HFFc6 (cell line): ENCODE measurements at places on chromosomes 6 and 20. TPM values are rescaled to one million over a fixed set of nuclear protein-coding genes. Genes with fewer than 3 reads are reported as not detected.
A peak's percentile ranks its signal among the peaks of the same experiment; 100 is the strongest.

DNA sequence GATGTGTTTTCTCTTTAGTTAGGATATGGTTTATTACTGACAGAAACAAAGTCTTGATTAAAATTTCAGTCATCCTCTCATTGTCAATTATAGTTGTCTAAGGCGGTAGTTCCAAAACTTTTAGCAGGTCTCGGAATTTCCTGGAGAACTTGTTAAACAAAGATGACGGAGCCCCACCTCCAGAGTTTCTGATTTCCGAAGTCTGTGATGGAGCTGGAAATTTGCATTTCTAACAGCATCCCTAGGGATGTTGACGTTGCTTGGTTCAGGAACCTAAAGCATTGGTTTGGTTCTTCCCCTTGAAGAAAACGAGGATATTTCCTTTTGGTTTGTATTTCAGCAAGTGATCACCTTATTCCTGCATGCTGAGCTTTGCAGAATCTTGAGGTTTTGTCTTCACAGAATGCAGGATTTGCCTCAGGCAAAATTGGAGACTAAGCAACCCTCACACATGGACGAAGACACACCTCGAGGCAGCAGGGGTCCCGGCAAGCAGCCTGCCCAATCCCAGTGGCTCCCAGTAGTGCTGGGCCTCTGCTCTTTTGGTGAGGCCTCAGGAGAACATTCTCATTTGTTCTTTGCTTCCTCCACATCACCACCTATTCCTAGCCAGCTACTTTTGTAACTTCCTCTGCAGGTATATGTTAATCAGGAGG lies 187.1 kb upstream of the PHACTR1 start:
- no peak for DNase-seq

- no peak for DNase-seq
These were observed 896.7 kb upstream of the MAP3K7 start for GRCh38 chr6:91483415-91484105.

DNA sequence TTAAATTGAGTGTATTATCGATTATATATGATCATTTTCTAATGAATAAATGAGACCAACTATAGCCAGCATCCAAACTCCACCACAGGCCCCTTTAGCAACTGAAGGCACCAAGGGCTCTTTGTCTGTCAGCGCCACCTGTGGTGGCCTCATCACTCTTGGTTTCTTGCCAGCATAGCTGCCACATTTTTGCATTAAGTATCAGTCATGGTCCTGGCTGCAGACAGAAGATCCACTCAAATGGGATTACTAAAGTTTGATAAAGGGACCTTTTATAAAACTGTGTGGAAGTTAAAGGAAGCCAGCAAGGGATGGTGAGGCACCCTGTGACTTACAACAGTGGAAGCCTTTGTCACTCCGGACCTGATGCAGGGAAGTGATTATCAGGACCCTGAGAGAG lies 162.9 kb downstream of the C6orf118 start:
- no peak for DNase-seq

- DNase-seq, result no peak
These were observed 13.5 kb downstream of the EYA4 start for GRCh38 chr6:133254552-133255228.

DNA sequence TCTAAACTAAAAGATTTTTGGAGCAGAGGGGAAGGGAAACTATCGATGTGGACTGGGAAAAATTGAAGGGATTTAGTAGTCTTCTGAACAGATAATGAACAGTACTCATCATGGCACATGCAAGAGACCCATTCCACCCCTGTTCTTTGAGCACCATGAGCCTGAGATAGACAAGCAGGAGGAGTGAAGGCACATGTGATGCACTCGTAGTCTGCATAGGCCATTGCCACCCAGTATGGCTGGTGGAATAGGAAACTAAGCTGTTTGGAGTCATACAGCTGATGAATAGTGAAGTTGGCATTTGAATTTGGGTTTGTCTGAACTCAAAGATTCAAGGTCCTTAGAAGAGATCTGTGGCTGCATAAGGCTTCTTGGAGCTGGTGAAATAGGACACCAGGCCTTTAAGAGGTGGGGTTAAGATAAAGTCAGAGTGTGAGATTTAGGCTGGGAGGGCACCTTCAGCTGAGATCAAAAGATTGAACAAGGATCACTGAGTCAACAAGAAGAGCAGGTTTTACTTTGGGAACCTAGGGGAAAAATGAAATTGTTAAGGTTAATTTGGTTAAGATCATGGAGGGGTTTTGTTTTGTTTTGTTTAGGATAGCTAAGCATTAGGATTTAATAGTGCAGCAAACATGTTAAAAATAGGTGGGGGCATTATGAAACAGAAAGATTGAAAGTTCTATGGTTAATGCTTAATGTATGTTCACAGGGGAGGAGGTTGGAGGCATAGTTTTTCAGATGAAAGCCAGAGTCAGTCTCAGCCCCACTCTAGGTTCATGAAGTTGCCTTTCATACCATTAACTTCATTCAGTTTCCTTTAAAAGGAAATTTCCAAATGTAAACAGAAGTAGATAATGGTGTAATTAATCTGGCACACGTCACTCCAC lies 148.8 kb downstream of the ARID1B start:
- peak; percentile 2 for DNase-seq

DNA sequence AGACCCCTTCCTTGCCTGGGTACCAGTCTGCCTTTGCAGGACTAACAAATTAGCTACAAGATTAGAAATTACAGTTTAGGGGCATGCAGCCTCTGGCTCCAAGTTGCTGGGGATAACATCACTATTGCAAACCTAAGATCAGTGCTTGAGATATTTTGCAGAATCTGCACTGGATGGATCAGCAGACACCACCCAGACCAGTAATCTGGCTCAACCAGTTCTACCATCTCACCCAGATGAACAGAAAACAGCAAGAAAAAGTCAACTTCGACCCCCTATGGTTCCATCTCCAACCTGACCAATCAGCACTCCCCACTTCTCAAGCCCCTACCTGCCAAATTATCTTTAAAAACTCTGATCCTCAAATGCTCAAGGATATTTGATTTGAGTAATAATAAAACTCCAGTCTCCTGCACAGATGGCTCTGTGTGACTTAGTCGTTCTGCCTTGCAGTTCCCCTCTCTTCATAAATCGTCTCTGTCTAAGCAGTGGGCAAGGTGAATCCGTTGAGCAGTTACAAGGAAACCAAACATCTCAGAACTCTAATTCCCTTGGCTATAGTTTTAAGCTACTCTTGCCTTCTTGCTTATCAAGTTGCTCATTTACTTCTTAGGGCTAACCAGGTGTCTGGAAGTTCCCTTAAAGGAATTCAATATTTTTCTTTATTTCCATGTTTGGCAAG lies 16.1 kb upstream of the LMBRD1 start:
- DNase-seq, result no peak

DNA sequence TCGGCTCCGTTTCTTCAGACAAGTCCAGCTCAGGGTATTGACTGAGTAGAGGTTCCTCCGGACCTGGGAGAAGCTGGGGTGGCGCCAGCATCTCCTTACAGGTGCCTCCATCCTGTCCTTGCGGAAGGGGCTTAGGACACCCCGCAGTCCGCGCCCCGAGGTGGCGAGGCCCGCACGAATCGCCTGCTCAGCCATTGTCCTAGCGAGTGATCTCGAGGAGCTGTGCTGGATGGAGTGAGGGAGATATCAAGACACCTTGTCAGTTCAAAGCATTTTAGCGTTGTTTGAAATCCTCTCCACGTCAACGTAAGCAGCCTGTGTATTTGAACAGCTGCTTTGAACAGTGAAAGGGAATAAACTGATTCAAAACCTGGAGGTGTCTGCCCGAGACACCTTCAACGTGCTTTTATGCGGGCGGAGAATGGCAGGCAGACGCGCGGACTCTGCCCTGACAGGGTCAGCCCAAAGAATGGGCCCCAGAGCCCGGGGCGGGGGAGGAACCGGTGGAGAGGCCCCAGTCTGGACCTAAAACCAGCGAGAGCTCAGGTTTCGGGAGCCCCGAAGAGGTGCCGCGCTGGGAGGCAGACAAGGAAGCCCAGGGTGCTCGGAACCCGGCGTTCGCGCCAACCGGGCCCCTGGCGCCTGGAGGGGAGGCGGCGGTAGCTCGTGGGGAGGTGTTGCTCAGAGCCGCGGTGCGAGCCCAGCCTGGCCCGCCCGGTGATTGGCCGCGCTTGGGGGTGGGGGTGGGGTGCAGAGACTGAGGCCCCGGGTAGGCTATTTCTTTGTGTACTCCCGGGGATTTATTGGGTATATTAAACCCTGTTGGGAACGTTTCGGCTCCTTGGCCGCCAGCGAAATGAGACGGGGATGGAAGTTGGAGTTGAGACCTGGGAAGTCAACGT lies 3.1 kb upstream of the POU3F2 start:
- DNase-seq, result no peak

DNA sequence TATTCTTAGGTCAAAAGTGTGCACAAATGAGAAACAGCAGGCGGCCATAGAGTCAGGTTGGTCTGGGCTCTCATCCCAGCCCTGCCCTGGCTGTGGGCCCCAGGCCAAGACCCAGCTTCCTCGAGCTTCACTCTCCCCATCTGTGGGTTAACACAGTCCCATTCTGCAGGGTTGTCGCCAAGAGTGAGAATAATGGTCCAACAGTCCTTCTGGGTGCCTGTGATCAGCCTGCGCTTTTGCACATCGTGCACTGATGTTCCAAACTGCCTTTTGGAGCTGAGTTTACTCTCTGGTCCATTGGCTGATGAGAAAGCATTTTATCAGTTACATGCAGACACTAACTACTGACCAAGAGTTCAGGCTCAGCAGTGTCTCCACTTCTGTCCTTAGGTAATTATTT lies 82.6 kb downstream of the INSM1 start:
- DNase-seq, result no peak

DNA sequence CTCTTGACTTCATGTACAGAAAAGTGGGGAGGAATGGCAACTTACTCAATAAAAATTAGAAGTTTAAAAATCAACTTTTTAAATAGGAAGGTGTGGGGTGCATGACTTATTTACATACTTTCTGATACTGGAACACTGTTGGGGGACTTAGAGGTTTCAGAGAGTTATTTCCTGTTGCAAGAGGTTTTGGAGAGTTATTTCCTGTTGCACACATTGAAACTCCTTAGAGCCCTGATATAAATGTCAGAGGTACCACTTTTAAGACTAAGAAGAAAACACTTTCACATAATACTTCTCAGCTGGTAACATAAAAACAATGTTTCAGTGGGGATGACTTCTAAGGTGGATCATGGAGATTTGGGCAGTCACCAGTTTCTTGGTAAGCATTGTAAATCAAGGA lies 579.9 kb downstream of the MMUT start:
- no peak for DNase-seq

DNA sequence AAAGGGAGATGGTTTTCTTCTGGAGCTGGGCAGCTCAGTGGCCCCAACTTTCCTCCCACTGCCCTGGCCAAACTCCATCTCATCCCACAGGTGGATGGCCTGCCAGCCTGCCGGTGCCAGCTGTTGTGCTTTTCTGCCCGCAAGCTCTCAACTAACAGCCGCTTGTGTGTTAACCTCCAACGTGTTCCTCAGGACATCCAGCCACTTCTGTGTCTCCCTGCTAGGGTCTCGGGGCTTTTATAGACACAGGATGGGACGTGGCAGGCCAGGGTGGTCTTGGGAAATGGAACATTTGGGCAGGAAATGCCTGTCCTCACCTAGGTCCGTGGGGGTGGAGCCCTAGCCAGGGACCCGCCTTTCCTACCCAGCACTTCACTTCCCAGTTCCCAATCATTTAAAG lies 171.1 kb upstream of the RGS17 start:
- DNase-seq, result no peak

DNA sequence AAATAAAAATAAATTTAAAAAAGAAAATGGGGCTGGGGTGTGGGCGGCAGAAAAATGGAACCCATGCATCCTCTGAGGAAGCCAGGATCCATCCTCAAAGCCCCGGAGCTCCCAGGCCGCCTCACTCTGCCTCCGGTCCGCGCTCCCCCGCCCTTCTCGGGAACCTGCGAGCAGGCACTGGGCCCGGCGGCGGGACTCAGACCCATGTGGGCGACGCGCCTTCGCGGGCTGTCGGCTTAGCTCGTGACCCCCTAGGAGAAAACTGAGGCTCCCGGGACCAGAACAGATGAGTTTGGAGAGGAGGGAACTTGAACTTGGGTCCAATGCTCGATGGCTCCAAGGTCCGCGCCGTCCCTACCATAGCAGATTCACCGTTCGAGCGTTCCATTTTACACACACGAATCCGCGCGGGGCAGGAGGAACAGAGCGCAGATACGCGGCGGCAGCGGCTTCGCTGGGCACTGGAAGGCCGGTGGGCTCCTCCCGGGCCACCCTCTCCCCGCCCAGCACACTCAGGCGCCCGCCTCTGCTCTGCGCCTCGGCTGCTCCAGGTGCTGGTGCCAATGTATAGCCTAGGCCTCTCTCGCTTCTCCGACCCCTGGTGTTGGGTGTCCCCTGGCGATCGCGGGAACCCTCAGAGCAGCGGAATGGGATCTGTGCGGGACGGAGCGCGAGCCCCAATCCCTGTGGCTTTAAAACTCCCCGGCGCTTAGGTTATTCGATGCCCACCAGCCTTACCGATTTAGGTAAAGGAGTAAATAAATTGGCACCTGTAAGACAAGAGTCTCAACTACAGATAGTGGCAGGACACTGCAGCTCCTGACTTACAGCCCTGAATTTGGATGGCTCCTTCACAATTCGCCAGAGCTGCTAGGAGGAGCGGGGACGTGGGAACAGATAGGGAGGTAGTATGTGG lies 39.2 kb downstream of the DPPA5 start:
- no peak for DNase-seq

- no peak for DNase-seq
These were observed 75.0 kb downstream of the VTA1 start for GRCh38 chr6:142222022-142222421.

DNA sequence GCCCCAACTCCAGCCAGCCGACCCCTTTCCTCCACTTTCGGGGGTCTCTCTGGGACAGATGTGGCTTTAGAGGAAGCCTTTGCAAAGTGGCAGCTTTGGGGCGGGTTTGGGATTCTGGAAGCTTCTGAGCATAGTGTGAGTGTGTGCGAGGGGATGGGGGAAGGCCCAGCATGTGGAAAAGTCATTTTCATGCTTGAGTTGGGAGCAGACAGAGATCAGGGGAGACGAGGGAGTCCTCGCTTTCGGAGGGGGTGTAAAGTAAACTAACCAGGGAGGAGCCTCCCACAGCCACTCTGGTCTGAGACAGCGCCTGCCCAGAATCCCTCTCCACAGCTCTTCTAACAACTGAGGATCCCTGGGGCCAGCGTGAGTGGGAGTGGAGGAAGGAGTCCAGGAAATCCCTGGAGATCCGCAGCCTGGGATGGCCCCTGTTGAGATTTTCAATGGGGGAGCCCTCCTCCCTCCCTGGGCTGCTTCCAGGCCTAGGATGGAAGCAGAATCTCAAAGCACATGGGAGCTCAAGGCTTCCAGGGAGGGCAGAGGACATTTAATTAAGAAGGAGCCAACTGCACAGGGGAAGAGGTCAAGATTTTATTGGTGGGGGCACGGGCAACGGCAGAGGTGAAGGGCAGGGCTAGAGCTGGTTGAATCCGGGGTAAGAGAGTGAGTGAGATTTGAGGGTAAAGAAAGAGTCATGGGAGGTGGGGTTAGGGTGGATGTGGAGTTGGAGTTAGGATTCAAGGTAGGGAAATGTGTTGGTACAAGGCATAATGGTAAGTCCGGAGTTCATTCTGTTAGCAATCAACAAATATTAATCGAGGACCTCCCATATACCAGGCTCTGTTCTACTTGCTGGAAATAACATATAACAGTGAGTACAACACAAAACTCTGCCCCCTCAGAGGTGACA lies 102.3 kb upstream of the FOXP4 start:
- DNase-seq, result no peak

Gene BANF2
- not detected in 3 replicates for total RNA-seq

Gene ASIP
- total RNA-seq, result not detected in 3 replicates

Gene OR2B6
- not detected in 2 replicates for total RNA-seq
